Activated CD4-positive, alpha-beta memory T cell treated with anti-CD3 and anti-CD28 coated beads, Interleukin-2, amount 10 ng/mL, durations not matched to agents 7 days and 5 days (primary cell): ENCODE measurements at places on chromosomes 3 and 15.

DNA sequence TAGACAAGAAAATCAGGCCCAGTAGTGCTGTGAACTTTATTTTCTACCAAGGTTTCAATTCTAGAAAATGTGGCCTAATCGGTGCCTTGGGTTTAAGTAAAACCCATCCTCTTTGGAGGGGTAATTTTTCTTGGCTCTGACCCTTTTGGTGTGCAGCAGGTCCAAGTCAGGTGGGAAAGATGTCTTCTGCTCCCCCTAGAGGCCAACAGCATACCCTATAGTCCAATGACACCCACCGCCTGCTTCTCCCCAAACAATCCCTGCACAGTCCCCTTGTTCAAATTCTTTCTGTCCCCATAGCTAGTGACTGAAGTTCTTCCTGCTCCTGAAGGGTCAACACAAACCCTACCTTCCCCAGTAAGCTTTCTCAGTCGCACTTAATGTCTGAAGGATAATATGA is 261.8 kb upstream of the GOLGA6L4 start:
- no peaks in the 10 kb centered on the region for H3K4me1 ChIP-seq
- no peak overlapping the region for H3K4me3 ChIP-seq
- H3K27me3 ChIP-seq, result no peaks in the 10 kb centered on the region

DNA sequence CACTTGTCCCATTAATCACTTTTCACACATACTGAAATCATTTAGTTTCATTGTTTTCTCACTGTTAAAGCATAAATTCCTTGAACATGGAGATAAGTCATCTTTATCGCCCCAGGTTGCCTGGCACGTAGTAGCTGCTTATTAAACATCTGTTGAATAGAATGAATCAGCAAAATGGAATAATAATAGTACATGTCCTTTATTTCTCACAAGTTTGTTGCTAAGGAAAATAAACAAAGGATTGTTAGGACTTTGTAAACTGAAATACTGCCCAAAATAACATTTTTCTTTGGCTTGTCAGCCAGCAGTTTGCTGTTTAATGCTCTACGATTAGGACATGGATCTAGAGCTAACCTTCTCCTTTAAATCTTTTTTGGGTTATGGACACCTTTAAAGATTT is 17.9 kb downstream of the SLC35A5 start:
- H3K36me3 ChIP-seq, result peaks cover 32% of the 10 kb centered on the region
- no peak overlapping the region for H3K27ac ChIP-seq
- H3K4me3 ChIP-seq, result no peak overlapping the region
- H3K27me3 ChIP-seq, result no peaks in the 10 kb centered on the region
- no peak for DNase-seq
- peaks cover 10% of the 10 kb centered on the region for H3K4me1 ChIP-seq

- no peaks in the 10 kb centered on the region for H3K4me1 ChIP-seq
- no peak for DNase-seq
- H3K4me3 ChIP-seq, result no peak overlapping the region
- peaks cover 8% of the 10 kb centered on the region for H3K27me3 ChIP-seq
These were observed 17.9 kb downstream of the TMEM40 start for GRCh38 chr3:12741209-12741608.

DNA sequence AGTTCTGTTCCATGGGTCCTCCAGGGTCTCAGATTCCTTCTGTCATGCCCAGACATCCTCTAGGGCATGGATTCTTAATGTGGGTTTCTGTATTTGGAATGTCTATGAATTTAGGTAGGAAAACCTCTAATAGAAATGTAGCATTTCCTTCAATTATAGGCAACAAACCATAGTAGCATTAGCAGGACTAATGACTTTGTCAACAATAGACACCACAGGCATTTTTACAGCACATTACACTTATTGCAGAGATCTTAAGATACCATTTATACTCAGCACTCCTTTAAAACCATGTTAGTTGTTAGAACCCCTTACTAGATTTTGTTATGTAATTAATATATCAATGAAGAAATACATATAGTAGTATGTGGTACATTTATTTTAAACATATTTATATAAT is 77.8 kb upstream of the TBC1D5 start:
- H3K27ac ChIP-seq, result no peak overlapping the region
- H3K4me3 ChIP-seq, result no peak overlapping the region
- DNase-seq, result no peak
- H3K27me3 ChIP-seq, result peaks cover 11% of the 10 kb centered on the region
- H3K4me1 ChIP-seq, result no peaks in the 10 kb centered on the region

DNA sequence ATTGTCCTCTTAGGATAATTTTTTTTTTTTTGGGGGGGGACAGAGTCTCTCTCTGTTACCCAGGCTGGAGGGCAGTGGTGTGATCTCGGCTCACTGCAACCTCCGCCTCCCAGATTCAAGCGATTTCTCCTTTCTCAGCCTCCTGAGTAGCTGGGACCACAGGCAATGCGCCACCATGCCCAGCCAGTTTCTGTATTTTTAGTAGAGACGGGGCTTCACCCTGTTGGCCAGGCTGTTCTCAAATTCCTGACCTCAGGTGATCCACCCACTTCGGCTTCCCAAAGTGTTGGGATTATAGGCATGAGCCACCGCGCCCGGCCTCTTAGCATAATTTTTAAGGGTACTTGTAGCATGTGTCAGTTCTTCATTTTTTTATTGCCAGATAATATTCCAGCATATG is 122.6 kb downstream of the FNDC3B start:
- no peaks in the 10 kb centered on the region for H3K36me3 ChIP-seq
- H3K27me3 ChIP-seq, result no peaks in the 10 kb centered on the region
- no peak for DNase-seq
- no peak overlapping the region for H3K27ac ChIP-seq

DNA sequence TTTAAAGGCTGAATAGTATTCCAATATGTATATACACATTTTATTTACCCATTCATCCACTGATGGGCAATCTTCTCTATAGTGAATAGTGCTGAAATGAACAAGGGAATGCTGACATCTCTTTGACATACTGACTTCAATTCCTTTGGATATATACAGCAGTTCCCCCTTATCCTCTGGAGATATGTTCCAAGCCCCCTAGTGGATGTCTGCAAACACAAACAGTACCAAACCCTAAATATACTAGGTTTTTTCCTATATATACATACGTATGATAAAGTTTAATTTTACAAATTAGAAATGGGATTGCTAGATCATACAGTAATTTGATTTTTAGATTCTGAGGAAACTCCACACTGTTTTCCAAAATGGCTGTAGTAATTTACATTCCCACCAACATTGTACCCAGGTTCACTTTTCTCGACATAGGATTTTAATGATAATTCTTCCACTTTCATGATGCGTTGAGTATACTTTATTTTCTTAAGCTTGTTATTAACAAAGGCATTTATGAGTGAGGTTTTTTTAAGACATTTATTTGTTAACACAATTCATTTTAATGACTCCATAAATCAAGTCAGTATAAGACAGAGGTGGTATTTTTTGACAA is 38.2 kb downstream of the VPS13C start:
- no peaks in the 10 kb centered on the region for H3K27me3 ChIP-seq
- peaks cover 61% of the 10 kb centered on the region for H3K36me3 ChIP-seq
- DNase-seq, result no peak
- no peak overlapping the region for H3K27ac ChIP-seq
- H3K4me1 ChIP-seq, result no peaks in the 10 kb centered on the region

DNA sequence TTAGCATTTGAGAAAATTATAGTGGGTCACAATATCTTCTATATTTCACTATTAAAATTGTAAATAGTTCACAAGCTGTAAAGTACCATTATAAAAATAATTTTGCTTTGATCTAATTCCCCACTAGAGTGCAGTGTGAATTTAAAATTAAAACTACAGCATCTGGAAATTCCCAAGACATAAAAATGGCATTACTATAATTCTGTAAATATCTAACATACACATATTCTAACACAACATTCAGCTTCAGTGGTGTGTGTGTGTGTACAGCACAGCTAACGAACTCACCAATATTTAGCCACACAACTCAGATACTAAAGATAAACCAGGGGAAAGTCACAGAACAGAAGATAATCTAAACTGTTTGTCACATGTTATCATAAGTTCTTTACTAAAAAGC is 424.9 kb upstream of the ZNF385D start:
- DNase-seq, result no peak
- H3K4me1 ChIP-seq, result no peaks in the 10 kb centered on the region
- no peaks in the 10 kb centered on the region for H3K27me3 ChIP-seq
- no peaks in the 10 kb centered on the region for H3K36me3 ChIP-seq
- no peak overlapping the region for H3K4me3 ChIP-seq

DNA sequence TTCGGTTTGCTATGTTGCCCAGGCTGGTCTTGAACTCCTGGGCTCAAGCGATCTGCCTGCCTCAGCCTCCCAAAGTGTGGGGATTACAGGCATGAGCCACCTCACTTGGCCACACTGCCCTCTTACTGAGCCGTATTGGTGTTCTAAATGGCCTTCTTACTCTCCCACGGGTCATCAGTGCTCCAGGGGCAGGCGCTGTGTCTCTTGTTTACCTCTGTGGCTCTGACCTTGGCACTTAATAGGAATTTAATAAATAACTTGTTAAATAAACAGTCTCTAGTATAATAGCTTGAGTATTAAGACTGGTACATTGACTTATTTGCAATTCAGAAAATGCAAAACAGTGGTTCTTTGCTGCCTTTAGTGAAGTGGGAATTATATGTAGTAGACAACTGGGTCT is 13.7 kb downstream of the FLNB start:
- H3K4me3 ChIP-seq, result no peak overlapping the region
- peak overlapping the region; percentile 61 for H3K27ac ChIP-seq
- peaks cover 72% of the 10 kb centered on the region for H3K4me1 ChIP-seq
- no peaks in the 10 kb centered on the region for H3K27me3 ChIP-seq
- no peaks in the 10 kb centered on the region for H3K36me3 ChIP-seq
- DNase-seq, result no peak

DNA sequence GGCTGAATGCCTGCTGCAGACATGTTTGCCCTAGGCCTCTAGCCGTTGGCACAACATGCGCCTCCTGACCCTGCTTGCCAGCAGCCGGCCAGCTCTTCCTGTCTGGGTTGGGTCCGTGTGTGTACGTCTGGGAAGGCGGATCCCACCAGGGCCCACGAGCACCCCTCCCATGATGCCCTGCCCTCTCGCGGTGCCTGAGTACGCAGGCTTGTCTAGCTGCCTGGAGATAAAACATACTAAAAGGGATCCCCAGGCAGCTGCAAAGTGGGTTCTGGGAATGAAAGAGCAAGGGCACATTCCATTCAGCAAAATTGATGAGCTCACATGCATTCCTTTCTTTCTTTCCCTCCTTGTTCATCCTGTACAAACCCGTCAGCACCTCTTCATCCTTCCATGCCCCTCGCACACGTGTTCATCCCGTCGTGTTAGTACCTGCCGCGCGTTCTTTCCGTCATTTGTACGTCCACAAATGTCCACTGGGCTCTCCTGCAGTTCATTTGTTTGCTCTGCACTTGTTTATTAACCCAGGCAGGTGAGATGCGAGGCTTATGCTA is 74.3 kb downstream of the FBLN2 start:
- H3K4me1 ChIP-seq, result no peaks in the 10 kb centered on the region
- H3K27me3 ChIP-seq, result no peaks in the 10 kb centered on the region
- no peak for DNase-seq
- H3K36me3 ChIP-seq, result no peaks in the 10 kb centered on the region
- no peak overlapping the region for H3K27ac ChIP-seq

- no peak overlapping the region for H3K4me3 ChIP-seq
- no peaks in the 10 kb centered on the region for H3K36me3 ChIP-seq
- no peaks in the 10 kb centered on the region for H3K4me1 ChIP-seq
- H3K27ac ChIP-seq, result no peak overlapping the region
These were observed 7.8 kb upstream of the PRTG start for GRCh38 chr15:55750706-55751105.

GRCh38 chr3:187713504-187713903 is 11.1 kb upstream of the RTP2 start:
- peak; percentile 29 for DNase-seq
- H3K4me1 ChIP-seq, result peaks cover 15% of the 10 kb centered on the region
- no peak overlapping the region for H3K4me3 ChIP-seq

DNA sequence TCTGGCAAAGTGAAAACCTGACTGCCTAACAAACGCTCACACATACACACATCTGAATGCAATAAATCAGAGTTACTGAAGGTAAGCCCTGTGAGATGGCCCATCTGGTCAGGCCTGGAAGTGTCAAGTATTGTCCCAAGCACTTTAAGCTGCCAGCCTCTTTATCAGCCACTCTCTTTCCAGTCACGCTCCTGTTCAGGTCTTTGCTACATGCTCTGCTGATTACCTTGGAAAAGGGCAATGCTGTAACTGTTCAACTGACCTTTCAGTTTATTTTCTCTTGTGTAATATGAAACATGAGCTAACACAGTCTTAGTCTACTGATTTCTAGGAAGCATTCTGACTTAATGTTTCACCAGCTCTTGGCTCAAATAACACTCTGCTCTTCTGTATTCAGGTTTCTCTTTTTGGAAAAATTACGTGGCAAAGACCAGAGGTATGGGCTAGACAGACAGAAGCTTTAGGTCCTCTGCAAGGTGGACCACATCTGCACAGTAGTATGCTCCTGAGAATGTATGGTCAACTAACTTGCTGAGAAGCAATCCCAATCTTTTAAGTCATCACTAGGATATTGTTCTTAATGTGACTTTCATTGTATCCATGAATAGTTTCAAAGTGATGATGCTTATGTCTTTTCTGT is 44.5 kb downstream of the GBE1 start:
- no peak for DNase-seq
- H3K4me1 ChIP-seq, result no peaks in the 10 kb centered on the region
- H3K27ac ChIP-seq, result no peak overlapping the region
- H3K36me3 ChIP-seq, result peaks cover 5% of the 10 kb centered on the region

- no peak for DNase-seq
- H3K4me1 ChIP-seq, result no peaks in the 10 kb centered on the region
- H3K36me3 ChIP-seq, result no peaks in the 10 kb centered on the region
- no peaks in the 10 kb centered on the region for H3K27me3 ChIP-seq
- no peak overlapping the region for H3K27ac ChIP-seq
These were observed 13.7 kb downstream of the OXTR start for GRCh38 chr3:8755564-8756237.

DNA sequence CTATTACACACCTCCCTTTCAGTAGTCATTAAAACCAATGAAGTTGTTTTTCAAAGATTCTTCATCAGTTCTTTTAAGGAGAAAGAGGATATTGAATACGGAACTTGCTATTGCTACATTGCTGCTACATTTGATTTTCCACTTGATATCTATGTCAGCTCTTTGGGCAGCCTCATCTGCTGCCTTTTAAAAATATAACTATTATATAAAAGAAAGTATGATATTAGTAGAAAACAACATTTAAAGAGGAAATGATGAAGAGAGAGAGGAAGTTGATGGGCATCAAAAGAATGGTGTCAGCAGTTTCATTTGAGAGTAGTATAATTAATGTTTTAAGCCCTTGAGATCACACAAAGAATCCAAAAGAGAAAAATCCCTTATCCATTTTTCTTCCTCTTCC is 171.4 kb downstream of the NFKBIZ start:
- H3K27ac ChIP-seq, result no peak overlapping the region
- no peak overlapping the region for H3K4me3 ChIP-seq
- DNase-seq, result no peak
- peaks cover 8% of the 10 kb centered on the region for H3K4me1 ChIP-seq
